Right forelimb (tissue), 1 donor: ENCODE measurements at places on chromosomes 3 and 15.

GRCh38 chr3:193548406-193548805 is 6.3 kb downstream of the ATP13A4 start:
- DNase-seq = no peak

GRCh38 chr3:1792466-1792865 is 306.2 kb upstream of the CNTN4 start:
- no peak for DNase-seq

DNA sequence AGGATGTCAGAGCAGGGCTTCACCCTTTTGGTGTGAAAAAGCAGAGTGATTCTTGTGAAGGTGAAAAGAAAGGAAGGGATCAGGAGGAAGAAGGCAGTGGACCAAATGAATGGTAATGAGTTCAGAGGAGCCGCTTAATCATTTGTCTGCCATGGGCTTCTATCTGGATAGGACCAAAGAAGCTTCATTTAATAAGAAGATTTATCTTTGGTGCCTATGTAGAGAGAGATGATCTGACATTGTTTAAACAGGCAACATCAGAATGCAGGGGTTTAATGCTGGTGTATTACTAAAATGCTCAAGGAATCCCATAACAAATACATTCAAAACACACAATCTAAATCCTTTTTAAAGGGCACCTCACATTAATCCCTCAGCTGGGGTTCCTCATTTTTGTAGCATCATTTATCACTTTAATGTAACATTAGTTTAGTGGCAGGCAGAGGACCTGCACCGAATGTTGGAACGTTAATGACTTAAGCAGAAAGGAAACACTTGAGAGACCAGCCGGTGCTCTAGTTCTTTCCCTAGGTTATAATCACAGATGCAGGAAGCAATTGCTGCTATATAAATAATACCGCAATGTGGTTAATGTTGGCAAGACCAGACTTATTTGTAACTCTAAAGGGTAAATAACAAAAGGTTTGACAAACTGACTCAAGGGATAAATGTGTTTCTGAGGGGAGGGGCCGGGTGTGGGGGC is 27.9 kb upstream of the IL1RAP start:
- DNase-seq = no peak

GRCh38 chr15:100493213-100493612 is 35.5 kb downstream of the CERS3 start:
- DNase-seq = no peak
